ENCODE measurements at places on chromosomes 1 and 21.

- no peak for DNase-seq
Observed at GRCh38 chr1:107787299-107787698, 177.7 kb downstream of the VAV3 start.

GRCh38 chr1:67729872-67730271, 44.9 kb downstream of the GADD45A start:
- DNase-seq = no peak

DNA sequence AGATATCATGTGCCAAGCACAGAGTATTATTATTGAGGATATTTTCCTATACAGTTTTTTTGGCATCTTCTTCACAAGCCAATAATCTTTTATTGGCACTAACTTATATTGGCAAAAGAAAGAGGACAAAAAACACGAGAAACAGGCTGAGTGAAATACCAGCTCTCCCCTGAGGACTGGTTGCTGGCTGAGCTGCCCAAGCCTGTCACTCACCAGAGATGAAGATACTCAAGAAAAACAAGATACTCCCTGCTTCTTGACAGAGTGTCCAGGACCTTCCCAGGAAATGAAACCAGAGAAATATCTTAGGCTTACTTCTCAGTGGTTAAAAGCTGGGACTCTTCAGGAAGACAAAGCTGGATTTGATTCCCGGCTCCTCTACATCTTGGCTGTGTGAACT, 35.9 kb upstream of the ATP1B1 start:
- DNase-seq = no peak

DNA sequence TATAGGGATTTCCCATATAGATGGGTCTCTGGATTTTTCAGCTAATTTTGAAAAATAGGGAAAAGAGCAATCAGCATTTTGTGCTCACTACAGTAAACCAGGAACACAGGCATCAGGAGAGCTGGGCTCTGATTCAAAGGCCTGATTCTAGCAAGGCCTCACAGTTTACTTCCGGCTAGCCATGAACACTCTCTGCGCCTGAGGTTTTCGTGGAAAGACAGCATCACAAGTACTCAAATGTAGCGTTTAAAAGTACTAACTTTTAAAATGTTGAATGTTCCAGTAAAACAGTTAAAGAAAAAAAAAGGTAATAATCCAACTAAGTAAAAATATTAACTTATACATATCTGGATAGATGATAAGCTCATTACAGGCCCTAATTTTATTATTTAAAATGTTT, 120.6 kb downstream of the SLC45A1 start:
- no peak for DNase-seq

DNA sequence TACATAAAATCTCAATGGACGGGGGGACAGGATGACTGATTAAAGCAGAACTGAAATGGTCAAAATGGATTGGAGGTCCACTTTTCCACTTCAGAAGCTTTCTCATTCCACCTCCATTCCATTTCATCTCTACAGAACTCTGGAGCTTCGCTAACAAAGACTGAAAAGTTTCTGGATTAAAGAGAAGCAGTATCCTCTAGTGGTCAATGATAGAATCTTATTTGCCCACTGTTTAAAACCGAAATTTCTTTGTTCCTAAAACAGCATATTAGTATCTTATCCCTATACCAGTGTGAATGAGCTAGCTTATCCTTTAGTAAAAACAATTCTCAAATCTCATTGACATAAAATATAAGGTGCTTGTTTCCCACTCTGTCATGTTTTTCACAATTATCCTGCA, 890.6 kb downstream of the KCNT2 start:
- peak; percentile 42 for DNase-seq

DNA sequence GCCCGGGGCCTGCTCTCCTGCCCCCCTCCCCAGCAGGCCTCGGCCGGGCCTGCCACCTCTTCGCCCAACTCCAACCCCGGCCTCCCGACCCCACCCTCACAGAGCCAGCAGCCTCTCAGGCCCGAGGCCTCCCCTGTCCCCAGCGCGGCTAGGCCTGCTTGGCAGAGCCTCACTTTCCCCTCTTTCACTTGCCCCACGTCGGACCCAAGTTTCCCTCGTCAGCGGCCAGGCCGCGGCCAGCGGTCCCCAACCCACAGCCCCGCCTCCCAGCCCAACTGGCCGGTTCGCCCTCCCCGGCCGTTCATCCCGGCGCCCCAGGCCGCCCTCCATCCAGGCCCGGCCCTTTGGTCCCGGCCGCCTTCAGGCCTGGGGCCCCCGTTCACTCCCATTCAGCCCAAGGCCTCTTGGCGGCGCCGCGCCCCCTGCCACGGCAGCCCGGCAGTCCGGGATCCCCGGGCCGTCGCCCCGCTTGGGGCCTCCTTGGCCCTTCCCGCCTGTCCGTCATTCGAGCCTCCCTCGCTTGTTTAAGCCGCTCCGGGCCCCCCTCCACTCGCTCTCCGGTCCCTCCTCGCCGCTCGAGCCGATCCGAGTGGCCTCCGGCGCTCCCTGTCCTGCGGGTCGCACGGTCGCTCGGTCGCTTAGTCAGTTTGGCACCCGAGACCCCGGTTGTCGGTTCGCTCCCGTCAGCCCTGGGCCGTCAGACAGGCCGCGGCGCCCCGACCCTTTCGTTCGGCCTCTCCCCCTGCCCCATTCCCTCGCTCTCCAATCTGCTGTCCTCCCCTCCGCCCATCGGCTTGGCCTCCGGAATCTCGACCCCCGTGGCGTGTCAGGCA, 1.4 kb downstream of the LRRC41 start:
- peak; percentile 61 for DNase-seq

DNA sequence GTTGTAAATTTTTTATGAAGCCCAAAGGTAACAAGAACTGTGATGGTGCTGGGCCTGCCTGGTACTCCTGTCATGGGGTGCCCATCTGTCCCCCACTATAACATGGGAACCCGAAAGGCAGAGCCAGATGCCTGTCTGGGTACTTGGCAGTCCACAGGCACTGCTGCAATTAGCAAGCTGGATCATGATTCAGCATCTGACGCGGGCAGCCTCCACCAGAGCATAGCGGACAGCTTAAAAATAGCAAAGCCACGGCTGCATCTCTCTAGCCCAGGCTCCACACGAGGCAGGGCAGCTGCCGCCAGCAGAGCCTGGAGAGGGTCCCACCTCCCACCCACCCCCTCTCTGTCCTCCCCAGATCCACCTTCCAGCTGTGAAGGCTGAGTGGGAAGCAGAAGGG, 22.9 kb downstream of the SUSD4 start:
- DNase-seq = peak; percentile 37

- DNase-seq = peak; percentile 20
Observed at GRCh38 chr1:110056776-110057175, 13.7 kb downstream of the ALX3 start.

- no peak for DNase-seq
Observed at GRCh38 chr1:151827853-151828252, 3.7 kb downstream of the RORC start.

GRCh38 chr1:171155484-171155883, 29.6 kb upstream of the FMO2 start:
- DNase-seq = no peak
